HFFc6 (cell line): ENCODE measurements at places on chromosomes 3 and 15.

GRCh38 chr3:152199102-152199840 lies 69.5 kb upstream of the MBNL1 start:
- H3K36me3 ChIP-seq, result no peaks in the 10 kb centered on the region
- DNase-seq, result no peak
- H3K27me3 ChIP-seq, result no peaks in the 10 kb centered on the region
- H3K4me1 ChIP-seq, result peaks cover 46% of the 10 kb centered on the region
- no peak overlapping the region for H3K4me3 ChIP-seq
- H3K27ac ChIP-seq, result no peak overlapping the region

GRCh38 chr3:172799246-172799645 lies 48.7 kb downstream of the ECT2 start:
- no peaks in the 10 kb centered on the region for H3K27me3 ChIP-seq
- DNase-seq, result no peak
- H3K4me1 ChIP-seq, result no peaks in the 10 kb centered on the region; the same call in 1 of the 2 replicates
- peaks cover 6% of the 10 kb centered on the region; the same call in 1 of the 2 replicates for H3K36me3 ChIP-seq

DNA sequence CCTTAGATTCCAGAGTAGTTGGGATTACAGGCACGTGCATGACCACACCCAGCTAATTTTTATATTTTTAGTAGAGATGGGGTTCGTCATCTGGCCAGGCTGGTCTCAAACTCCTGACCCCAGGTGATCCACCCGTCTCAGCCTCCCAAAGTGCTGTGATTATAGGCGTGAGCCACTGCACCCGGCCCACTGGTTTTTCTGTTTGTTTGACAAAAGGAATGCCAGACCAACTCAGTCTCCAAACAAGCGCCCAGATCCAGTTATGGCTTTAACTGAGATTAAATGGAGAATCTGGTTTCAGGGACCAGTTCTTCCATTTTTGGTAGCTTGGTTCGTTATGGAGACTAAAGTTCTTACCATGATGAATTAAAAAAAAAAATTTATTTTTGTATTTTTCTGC lies 50.8 kb downstream of the CRTC3 start:
- H3K4me1 ChIP-seq, result peaks cover 20% of the 10 kb centered on the region
- no peak overlapping the region for H3K27ac ChIP-seq
- H3K36me3 ChIP-seq, result peaks cover 18% of the 10 kb centered on the region; the same call in 1 of the 2 replicates

- no peak overlapping the region for H3K4me3 ChIP-seq
- DNase-seq, result no peak
- H3K27me3 ChIP-seq, result peaks cover 4% of the 10 kb centered on the region
- H3K4me1 ChIP-seq, result peaks cover 9% of the 10 kb centered on the region
- no peak overlapping the region for H3K27ac ChIP-seq
Measured at GRCh38 chr15:35184646-35185045, 99.6 kb upstream of the NANOGP8 start.

GRCh38 chr3:138940446-138940845 lies 6.5 kb downstream of the FOXL2 start:
- H3K4me1 ChIP-seq, result peaks cover 19% of the 10 kb centered on the region
- no peak overlapping the region for H3K27ac ChIP-seq
- DNase-seq, result no peak
